ENCODE measurements at places on chromosomes 16 and 17. TPM values are rescaled to one million over a fixed set of nuclear protein-coding genes. Genes with fewer than 3 reads are reported as not detected.

- peak overlapping the region; percentile 59 for H3K27ac ChIP-seq
- no peak overlapping the region for H3K4me3 ChIP-seq
- peaks cover 20% of the 10 kb centered on the region for H3K4me1 ChIP-seq
- no peaks in the 10 kb centered on the region for H3K27me3 ChIP-seq
- peaks cover 50% of the 10 kb centered on the region for H3K36me3 ChIP-seq
Measured at GRCh38 chr16:74480150-74481029, 59.1 kb upstream of the CLEC18B start.

DNA sequence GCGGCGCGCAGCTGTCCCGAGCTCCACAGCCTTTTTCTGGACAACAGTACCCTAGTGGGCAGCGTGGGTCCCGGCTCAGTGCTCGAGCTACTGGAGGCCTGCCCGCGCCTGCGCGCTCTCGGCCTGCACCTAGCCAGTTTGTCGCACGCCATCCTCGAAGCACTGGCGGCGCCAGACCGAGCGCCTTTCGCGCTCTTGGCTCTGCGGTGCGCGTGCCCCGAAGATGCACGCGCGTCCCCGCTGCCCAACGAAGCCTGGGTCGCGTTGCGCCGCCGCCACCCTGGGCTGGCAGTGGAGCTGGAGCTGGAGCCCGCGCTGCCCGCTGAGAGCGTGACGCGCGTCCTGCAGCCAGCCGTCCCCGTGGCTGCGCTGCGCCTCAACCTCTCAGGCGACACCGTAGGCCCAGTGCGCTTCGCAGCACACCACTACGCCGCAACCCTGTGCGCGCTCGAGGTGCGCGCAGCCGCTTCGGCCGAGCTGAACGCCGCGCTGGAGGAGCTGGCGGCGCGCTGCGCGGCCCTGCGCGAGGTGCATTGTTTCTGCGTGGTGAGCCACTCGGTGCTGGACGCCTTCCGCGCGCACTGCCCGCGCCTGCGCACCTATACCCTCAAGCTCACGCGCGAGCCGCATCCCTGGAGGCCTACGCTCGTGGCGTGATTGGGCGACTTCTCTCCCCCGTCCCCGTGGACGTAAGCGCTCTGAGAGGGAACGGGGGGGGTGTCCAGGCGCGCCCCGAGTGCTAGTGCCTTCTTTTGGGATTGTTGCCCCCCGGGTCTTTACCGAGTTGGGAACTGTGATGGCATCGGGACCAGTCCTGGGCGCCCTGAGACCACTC is 1.2 kb upstream of the HSF4 start:
- no peak for DNase-seq
- peaks cover 70% of the 10 kb centered on the region for H3K4me1 ChIP-seq
- H3K36me3 ChIP-seq: peaks cover 15% of the 10 kb centered on the region
- H3K27me3 ChIP-seq: no peaks in the 10 kb centered on the region

DNA sequence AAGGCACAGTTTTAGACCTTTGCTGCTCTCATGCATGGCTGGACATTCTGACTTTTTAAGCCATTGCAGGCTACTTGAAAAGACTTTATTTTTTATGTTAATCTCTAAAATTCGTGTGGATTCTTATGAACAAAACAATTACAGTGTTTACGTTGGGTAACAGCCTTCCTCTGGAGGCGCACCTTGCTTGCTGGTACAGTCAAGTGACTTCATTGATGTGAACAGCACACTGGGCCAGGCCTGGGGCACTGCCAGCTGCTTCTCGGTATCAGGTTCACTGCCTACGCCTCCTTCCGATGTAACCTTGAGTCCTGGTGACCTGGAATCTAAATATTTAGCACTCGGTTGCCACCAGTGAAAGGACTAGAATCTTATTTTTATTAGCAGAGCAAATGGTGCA is 27.8 kb downstream of the MARCHF10 start:
- H3K4me1 ChIP-seq: peaks cover 29% of the 10 kb centered on the region
- peak overlapping the region; percentile 73 for H3K27ac ChIP-seq
- no peaks in the 10 kb centered on the region for H3K36me3 ChIP-seq
- peaks cover 4% of the 10 kb centered on the region for H3K27me3 ChIP-seq

DNA sequence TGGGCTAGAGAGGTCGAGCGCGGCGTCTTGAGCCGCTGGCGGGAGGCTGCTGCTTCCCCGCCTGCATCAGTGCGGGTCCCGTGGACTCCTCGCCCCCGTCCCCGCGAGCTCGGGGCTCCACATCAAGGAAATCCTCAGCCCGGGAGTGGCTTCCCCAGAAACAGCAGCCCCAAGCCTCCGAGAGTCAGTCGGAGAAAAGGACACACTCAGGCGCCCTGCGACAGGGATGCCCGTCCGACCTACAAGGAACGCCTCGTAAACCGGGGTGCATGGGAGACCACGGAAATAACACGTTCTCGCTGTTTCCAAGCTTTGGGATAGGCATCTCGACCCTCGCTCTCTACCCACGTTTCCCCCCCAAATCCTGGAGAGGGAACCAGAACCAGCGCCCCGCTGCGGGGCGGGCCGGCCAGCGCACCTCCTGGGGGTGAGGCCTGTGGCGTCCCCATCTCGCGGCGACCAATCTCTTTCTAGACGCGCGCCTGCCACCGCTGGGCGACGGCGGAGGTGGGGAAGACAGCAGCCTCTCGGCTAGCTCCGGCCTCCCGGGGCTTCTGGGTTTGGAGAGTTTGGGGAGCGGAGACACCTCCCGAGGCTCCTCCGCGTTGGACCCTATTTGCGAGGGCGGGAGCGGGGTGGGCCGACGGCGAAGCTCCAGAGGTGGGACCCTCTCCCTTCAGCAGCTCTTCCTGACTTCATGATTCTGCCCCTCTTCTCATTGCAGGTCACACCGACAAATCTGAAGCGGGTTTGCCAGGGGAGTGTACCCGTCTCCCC is 759 bp upstream of the TP53I13 start:
- H3K4me3 ChIP-seq: peak overlapping the region; percentile 69
- no peaks in the 10 kb centered on the region for H3K36me3 ChIP-seq
- H3K4me1 ChIP-seq: peaks cover 67% of the 10 kb centered on the region
- peak overlapping the region; percentile 85 for H3K27ac ChIP-seq
- H3K27me3 ChIP-seq: no peaks in the 10 kb centered on the region

DNA sequence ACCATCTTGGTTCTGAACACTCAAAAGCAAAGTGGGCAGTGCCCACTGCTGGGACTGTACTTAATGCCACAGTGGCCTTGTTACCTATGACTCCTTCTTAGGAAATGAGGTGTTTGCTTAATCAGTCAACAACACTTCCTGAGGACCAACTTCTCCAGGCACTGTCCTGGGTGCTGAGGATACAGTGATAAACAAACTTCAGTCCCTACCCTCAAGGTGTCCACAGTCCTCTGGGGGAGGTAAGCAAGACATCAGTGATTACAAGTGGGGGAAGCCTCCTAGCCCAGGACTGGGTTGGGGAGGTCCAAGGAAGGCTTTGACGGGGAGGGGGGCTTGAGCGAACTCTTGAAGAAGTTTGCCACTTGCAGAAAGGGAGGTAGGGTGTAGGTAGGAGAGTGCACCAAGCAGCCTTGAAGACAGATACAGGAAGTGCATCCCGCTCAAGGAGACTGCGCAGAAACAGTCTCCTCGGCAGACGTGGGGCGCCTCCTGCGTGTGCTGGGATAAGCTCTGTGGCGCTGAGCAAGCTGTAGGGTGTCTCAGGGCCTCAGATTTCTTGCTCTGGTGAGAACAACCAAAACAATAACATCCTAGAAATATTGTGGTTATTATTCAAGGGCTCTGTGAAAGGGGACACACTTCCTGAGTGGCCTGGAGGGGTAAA is 2.6 kb upstream of the ABCC3 start:
- peaks cover 19% of the 10 kb centered on the region for H3K4me1 ChIP-seq
- H3K27ac ChIP-seq: no peak overlapping the region
- H3K4me3 ChIP-seq: no peak overlapping the region
- DNase-seq: no peak

The CHAD gene
- 7.2 TPM for total RNA-seq

The ZFP3 gene
- 6.2 TPM for total RNA-seq

- H3K27ac ChIP-seq: peak overlapping the region; percentile 49
- no peak for DNase-seq
- peaks cover 37% of the 10 kb centered on the region for H3K4me1 ChIP-seq
Measured at GRCh38 chr17:69608808-69609472, 194.4 kb downstream of the MAP2K6 start.
